ENCODE measurements at places on chromosomes 6 and 20.

DNA sequence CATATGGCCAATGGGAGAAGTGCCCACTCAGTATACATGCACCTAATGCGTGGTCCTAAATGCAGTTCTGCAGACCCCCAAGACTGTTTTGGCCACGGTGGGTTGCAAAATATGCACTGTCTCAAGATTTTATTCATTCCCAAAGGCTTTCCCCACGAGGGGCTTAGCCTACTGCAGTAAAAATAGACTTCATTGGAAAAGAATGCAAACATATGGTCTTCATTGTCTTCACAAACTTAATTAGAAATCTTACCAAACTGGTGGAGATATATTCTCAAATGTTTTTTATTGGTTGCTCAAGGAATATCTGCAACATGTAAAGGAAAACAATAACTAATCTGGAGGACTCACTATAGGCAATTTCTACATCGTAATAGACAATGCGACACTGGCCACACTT is 31.6 kb upstream of the PRL start:
- DNase-seq, result no peak

- no peak for DNase-seq
Measured at GRCh38 chr6:161435748-161436070, 161.8 kb upstream of the AGPAT4 start.

GRCh38 chr6:30172681-30173080 is 9.3 kb downstream of the TRIM15 start:
- DNase-seq, result no peak

DNA sequence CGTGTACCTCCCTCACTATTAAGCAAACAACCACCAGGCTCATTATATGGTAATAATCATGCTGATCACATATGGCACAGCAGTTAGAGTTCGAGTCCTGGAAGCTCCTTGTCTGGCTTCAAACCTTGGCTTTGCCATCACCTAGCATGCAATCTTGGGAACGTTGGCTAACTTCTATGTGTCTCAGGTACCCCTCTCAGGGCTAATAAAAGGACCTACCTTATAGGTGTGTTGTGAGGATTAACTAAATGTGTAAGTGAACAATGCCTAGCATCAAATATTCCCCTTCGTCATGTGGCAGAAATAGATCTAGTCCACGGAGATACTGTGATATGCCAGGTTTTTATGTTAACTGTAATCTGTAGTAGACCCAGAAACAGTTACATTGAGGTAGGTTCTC is 10.4 kb downstream of the CYP24A1 start:
- no peak for DNase-seq

GRCh38 chr6:20229881-20230280 is 17.6 kb upstream of the MBOAT1 start:
- DNase-seq, result no peak

- DNase-seq, result no peak
Measured at GRCh38 chr6:298233-299103, 6.2 kb downstream of the DUSP22 start.

DNA sequence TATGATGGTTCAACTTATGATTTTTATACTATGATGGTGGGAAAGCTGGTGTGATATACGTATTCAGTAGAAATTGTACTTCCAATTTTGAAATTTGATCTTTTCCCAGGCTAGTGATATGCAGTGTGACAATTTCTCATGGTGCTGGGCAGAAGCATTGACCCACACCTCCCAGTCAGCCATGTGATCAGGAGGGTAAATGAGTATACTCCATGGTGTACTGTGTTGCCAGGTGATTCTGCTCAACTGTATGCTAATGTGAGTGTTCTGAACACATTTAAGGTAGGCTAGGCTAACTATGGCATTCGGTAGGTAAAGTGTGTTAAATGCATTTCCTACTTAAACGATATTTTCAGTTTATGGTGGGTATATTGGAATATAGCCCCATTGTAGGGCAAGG is 19.1 kb downstream of the PTPRA start:
- no peak for DNase-seq

All from LoVo (cell line).